ENCODE measurements at places on chromosomes 16 and 17. TPM values are rescaled to one million over a fixed set of nuclear protein-coding genes. Genes with fewer than 3 reads are reported as not detected.

DNA sequence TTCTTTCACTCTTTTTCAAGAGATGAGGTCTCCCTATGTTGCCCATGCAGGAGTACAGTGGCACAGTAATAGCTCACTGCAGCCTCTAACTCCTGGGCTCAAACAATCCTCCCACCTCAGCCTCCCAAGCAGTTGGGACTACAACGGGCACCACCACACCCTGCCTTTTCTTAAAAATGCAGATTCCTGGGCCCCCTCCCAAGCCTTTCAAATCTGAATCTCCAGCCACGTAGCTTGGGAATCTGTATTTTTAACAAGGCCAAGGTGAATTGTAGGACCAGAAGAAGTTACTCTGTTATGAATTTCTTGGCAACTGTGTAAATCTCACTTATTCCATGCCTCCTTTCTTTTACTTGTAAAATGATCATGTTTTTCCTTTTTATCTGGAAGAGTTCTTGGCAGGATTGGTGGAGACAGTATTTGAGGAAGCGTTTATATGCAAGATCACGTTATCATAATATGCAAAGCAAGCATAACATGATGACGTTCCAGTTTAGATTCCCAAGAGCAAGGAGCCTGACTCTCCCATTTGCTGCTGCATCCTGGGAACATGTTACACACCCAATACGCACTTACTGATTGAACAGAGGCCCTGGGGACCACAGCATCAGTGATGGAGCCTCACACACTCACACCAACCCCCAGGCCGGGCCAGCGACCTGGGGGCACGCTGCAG is 44.5 kb downstream of the LITAF start:
- DNase-seq: no peak

- no peak for DNase-seq
Observed at GRCh38 chr17:66837885-66838665, 3.2 kb downstream of the CACNG5 start.

The HS3ST6 gene
- 1.5 TPM for total RNA-seq

The MFAP4 gene
- total RNA-seq: 77.4 TPM

The SEPTIN12 gene
- not detected for total RNA-seq
